ENCODE measurements at places on chromosomes 4 and X.

- no peak for DNase-seq
- no peaks in the 10 kb centered on the region for H3K4me1 ChIP-seq
- H3K4me3 ChIP-seq = no peak overlapping the region
- H3K27ac ChIP-seq = no peak overlapping the region
- H3K27me3 ChIP-seq = no peaks in the 10 kb centered on the region
These were observed 715.4 kb upstream of the HS3ST1 start for GRCh38 chr4:12144051-12144450.

GRCh38 chr4:1381944-1382541 is 24.2 kb downstream of the NKX1-1 start:
- no peaks in the 10 kb centered on the region for H3K36me3 ChIP-seq
- H3K27ac ChIP-seq = no peak overlapping the region

DNA sequence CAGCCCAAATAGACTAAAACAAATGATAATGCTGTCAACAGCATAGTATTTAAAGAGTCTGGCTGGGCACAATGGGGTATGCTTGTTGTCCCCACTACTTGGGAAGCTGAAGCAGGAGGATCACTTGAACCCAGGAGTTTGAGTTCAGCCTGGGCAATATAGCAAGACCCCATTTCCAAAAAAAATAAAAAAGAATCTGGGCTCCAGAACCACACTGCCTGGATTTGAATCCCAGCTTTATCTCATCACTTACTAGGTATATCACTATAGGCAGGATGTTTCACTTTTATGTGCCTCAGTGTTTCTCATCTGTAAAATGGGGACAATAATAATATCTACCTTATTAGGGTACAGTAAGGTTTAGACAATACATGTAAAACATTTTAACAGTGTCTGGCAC is 5.3 kb upstream of the G3BP2 start:
- no peaks in the 10 kb centered on the region for H3K27me3 ChIP-seq
- DNase-seq = no peak
- no peaks in the 10 kb centered on the region for H3K36me3 ChIP-seq
- peaks cover 5% of the 10 kb centered on the region for H3K4me1 ChIP-seq
- H3K27ac ChIP-seq = no peak overlapping the region
- no peak overlapping the region for H3K4me3 ChIP-seq

- no peak overlapping the region for H3K4me3 ChIP-seq
- H3K4me1 ChIP-seq = no peaks in the 10 kb centered on the region
- DNase-seq = no peak
- H3K27me3 ChIP-seq = no peaks in the 10 kb centered on the region
These were observed 27.9 kb upstream of the KIAA1210 start for GRCh38 chrX:119155416-119156035.

DNA sequence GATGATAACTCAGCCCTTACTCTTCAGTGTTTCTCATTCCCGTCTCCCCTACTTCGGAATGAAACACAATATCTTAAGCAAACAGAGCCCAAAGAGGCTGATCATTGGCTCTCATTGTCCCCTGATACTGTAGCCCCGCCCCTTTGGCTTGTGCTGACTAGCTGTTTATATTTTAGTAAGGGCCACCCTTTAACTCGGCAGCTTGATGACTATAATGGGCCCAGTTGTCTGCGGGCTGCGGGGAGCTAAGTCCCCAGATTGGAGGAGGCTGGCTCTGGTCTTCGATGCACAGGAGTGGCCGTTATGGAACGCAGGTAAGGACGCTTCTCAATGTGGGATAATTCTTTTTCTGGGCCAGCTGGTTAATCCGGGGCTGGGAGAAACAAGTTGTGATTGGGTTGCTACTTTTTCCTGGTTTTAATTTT is at the start of gene TRIM2:
TSS of gene TRIM2 (plus strand) at position 197 of the 425 bp plus-strand sequence. CDS start at position 285, 88 bp downstream.
- DNase-seq = no peak
- H3K27me3 ChIP-seq = no peaks in the 10 kb centered on the region
- H3K4me1 ChIP-seq = 0 out of 2 replicates have a peak, but pooled peaks cover 2% of the 10 kb centered on the region
- H3K27ac ChIP-seq = no peak within 1 kb of the TSS
- H3K4me3 ChIP-seq = no peak within 1 kb of the TSS

- no peaks in the 10 kb centered on the region for H3K4me1 ChIP-seq
- H3K36me3 ChIP-seq = no peaks in the 10 kb centered on the region
- DNase-seq = no peak
- no peaks in the 10 kb centered on the region for H3K27me3 ChIP-seq
These were observed 32.0 kb downstream of the ELF2 start for GRCh38 chr4:139144911-139145551.

DNA sequence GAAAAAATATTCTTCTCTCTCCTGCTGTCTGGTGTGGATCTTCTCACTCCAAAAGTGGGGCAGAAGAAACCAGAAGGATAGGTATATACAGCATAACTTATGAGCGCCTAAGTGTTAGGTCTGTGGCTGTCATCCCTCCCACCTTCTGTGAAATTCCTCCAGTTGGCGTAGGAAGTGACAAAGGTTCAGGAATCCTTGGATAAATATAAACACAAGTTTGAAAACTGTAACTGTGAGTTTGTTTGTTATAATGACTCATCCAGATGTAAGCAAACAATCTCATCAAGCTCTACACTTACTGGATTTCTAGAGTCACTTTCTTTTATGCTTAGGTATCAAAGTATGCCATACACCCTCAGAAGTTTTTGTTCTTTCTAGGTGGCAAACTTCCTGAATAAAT is 405.2 kb downstream of the FAT4 start:
- H3K4me1 ChIP-seq = no peaks in the 10 kb centered on the region
- no peak for DNase-seq
- no peak overlapping the region for H3K4me3 ChIP-seq
- no peaks in the 10 kb centered on the region for H3K27me3 ChIP-seq
- no peak overlapping the region for H3K27ac ChIP-seq

GRCh38 chrX:20352504-20352903 is 85.8 kb upstream of the RPS6KA3 start:
- no peaks in the 10 kb centered on the region for H3K4me1 ChIP-seq
- no peaks in the 10 kb centered on the region for H3K27me3 ChIP-seq
- no peaks in the 10 kb centered on the region for H3K36me3 ChIP-seq
- DNase-seq = no peak

DNA sequence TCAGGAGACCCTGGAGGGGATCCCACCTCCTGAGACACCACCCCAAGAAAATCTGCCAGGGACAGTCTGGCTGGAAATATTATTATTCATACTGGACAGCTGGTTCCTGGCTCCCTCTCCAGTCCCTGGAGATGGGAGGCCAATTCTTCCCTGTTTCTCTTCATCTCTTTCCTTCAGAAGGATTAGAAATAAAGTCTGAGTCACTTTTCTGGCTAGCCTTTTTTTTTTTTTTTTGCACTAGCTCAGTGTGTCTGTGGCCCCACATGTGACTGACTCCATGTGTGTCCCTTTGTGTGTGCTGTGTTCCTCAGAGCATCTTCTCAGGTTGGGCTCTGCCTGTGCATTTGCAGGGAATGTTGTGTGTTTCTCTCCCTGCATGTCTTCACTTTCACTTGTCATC is 1.8 kb upstream of the FRMPD3 start:
- H3K4me1 ChIP-seq = no peaks in the 10 kb centered on the region
- H3K27me3 ChIP-seq = peaks cover 3% of the 10 kb centered on the region
- H3K4me3 ChIP-seq = no peak overlapping the region
- no peaks in the 10 kb centered on the region for H3K36me3 ChIP-seq
- H3K27ac ChIP-seq = no peak overlapping the region
- DNase-seq = no peak

DNA sequence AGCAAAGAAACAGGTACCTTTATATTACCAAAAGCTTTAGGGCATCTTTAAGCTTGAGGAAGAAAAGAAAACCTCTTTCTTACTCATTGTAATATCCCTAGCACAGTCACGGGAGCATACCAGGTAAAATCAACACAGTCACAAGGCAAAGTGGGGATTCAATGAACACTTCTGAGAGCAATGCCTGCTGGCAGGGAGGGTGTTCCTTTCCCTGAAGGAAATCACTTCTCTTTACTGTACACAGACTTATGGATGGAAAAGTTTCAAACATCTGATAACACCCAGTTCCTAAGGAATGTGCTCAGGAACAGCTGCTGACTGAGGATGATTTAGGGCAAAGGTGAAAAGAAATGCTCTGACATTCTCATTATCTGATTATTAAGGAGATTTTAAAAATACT is 94.8 kb downstream of the MAML3 start:
- H3K36me3 ChIP-seq = no peaks in the 10 kb centered on the region
- H3K27me3 ChIP-seq = no peaks in the 10 kb centered on the region
- H3K4me3 ChIP-seq = no peak overlapping the region

DNA sequence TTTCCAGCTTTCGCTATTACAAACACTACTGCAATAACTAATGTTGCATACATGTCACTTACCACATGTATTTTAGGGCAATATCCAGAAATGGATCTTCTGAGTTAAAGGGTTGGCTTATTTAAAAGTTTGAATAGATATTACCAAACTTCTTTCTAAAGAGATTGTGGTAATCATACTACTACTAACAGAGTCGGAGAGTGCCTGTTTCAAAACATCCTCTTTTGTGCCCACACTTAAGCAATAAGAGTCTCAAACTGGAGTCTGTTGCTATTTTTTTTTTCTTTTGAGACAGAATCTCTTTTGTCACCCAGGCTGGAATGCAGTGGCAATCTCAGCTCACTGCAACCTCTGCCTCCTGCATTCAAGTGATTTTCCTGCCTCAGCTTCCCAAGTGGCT is 35.8 kb downstream of the FGFBP1 start:
- no peak for DNase-seq
- H3K4me3 ChIP-seq = no peak overlapping the region
- H3K27me3 ChIP-seq = no peaks in the 10 kb centered on the region
- no peak overlapping the region for H3K27ac ChIP-seq
- no peaks in the 10 kb centered on the region for H3K4me1 ChIP-seq

GRCh38 chr4:42458657-42459056 is 61.4 kb downstream of the SHISA3 start:
- H3K4me3 ChIP-seq = no peak overlapping the region
- no peak for DNase-seq
- no peaks in the 10 kb centered on the region for H3K27me3 ChIP-seq
- peaks cover 5% of the 10 kb centered on the region for H3K4me1 ChIP-seq

- no peaks in the 10 kb centered on the region for H3K27me3 ChIP-seq
- H3K27ac ChIP-seq = no peak overlapping the region
- DNase-seq = peak; percentile 73
- H3K36me3 ChIP-seq = peaks cover 7% of the 10 kb centered on the region
- no peak overlapping the region for H3K4me3 ChIP-seq
These were observed 31.0 kb downstream of the ALPK1 start for GRCh38 chr4:112327965-112328733.

DNA sequence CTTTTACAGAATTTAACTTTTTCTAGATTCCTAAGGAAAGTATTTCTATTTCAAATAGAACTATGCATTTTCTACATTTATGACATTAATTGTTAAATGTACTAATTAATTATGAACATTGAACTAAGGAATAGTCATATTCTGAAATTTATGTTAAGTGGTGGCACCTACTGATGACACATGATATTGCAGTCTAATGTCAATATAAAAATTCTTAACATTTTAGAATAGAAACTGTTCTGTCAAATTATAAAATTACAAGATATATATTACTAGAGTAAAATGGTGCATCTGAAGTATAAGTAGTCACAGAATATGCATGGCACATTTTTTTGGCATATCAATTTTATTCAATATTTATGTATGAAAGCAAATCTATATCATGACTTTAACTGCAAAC is 40.2 kb upstream of the NDNF start:
- H3K36me3 ChIP-seq = no peaks in the 10 kb centered on the region
- H3K27ac ChIP-seq = no peak overlapping the region

DNA sequence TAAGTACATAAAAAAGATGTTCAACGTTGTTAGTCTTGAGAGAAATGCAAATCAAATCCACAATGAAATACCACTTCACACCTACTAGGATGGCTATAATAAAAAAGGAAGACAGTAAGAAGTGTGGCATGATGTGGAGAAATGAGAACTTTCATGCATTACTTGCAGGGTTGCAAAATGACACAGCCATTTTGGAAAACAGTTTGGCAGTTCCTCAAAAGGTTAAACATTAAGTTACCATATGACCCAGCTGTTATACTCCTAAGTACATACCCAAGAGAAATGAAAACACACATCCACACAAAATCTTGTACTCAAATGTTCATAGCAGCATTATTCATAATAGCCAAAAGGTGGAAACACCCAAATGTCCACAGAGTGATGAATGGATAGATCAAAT is 25.8 kb upstream of the LIMCH1 start:
- H3K4me3 ChIP-seq = no peak overlapping the region
- no peaks in the 10 kb centered on the region for H3K27me3 ChIP-seq
- DNase-seq = no peak
- H3K36me3 ChIP-seq = no peaks in the 10 kb centered on the region
- H3K27ac ChIP-seq = no peak overlapping the region

GRCh38 chr4:147826288-147826646 is 94.4 kb downstream of the ARHGAP10 start:
- peaks cover 5% of the 10 kb centered on the region for H3K4me1 ChIP-seq
- DNase-seq = no peak
- peaks cover 8% of the 10 kb centered on the region for H3K36me3 ChIP-seq
- no peak overlapping the region for H3K4me3 ChIP-seq
- H3K27ac ChIP-seq = no peak overlapping the region

DNA sequence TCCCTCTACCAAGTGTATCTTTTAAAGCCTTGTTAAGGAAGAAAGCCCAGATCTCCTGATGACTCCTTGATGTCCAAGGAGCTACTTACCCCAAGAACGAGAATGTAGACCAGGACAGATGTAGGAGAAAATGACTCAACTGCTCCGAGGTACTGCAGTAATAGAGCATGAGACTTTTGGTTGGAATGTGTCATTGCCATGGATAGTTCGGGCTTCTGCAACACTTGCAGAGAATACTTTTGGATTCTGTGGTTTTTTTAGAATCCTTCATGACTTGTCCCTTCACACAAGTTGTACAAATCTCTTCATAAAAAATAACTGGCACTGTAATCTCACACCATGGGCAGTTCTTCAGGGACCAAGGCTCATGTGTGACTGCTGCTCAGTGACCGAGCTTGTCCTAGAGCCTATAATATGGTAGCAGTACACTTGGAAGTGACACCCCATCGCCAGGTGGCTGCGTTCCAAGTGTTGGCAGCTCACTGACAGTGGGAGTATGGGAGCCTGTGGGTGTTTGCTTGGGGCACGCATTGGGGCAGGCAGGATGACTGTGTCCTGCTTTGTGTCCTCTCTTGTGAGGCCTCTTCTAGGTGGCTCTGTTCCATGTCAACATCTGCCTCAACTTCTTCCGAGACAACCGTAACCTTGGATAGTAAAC is 87.9 kb upstream of the WDR1 start:
- DNase-seq = no peak
- H3K4me1 ChIP-seq = no peaks in the 10 kb centered on the region
- no peaks in the 10 kb centered on the region for H3K36me3 ChIP-seq

DNA sequence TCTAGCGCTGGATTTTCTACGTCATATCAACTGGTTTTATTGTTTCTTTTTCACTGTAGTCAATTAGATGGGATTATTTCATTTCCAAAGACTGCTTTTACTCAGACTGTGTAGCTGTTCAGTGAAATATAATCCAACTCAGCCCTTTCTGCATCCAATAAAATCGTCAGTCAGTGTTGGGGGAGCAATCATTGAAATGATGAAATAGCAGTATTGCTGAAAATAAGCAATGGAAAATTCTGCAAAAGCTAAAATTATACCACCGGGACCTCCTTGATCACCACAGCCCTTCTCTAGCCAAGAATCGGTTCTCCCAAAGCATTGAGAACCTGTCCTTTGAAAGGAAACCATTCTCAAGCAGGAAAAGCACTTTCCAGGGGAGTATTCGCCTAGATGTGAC is 243.1 kb upstream of the TENM3 start:
- H3K27ac ChIP-seq = no peak overlapping the region
- H3K27me3 ChIP-seq = no peaks in the 10 kb centered on the region
- no peaks in the 10 kb centered on the region for H3K4me1 ChIP-seq

GRCh38 chrX:151938172-151938571 is 25.5 kb downstream of the MAGEA4 start:
- no peak for DNase-seq
- H3K27me3 ChIP-seq = no peaks in the 10 kb centered on the region
- H3K4me1 ChIP-seq = no peaks in the 10 kb centered on the region
- H3K27ac ChIP-seq = no peak overlapping the region
- no peaks in the 10 kb centered on the region for H3K36me3 ChIP-seq
